ENCODE measurements at places on chromosomes 13 and 19.

GRCh38 chr19:16895467-16896145, 6.8 kb downstream of the F2RL3 start:
- DNase-seq = no peak

DNA sequence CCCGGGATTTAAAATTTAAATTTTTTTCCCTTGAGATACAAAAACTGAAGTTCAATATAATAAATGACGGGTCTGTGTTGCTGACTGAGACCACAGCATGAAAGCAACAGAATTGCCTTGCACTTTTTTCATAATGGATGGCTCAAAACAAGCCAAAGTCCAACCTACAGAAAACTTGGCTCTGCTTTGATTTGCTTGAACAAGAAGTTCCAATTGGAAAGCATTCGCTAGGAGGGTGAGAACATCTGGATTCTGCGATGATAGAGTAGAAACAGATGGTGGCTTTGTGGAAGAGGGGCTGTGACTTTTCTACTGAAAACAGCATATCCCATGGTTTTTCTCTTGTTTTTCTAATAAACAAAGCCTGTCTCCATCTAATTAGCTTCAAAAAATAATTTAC, 46.4 kb downstream of the THSD1 start:
- no peak for DNase-seq

- no peak for DNase-seq
Observed at GRCh38 chr19:15379999-15380647, 536 bp upstream of the AKAP8 start.

DNA sequence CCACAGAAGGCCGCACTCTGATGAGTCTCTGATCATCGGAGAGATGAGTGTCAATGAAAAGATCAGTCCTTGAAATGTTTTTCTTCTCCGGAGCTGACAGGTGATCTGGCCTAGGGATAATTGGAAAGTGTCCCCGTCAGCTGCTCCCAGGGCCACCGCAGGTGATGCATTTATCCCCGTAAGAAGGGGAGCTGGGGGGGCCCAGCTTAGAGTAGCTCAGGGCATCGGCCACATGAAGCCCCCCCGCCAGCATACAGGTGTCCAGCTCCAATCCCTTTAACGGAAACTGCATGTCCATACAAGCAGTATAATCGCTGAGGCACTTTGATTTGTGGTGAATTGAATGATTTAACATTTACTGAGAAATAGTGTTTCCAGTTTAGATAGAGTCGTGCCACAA, 27.7 kb downstream of the ATP4B start:
- DNase-seq = no peak

DNA sequence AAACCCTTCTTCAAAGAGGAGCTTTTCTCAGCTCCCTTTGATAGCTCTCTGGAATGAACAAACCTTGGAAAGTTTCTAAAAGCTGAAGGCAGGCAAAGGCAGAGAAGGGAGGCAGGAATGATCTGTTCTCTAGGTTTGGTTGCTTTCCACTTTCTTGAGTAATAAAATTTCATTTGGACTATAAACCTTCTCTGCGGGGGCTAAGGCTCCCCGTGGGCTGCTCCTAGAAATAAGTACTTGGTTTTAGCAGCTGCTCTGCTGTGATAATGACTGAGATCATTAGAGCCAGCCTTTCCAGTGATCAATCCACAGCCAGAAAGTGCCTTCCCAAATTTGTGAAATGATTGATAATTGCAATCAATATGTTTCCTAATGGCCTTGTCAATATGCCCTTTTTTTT, 183.8 kb upstream of the HTR2A start:
- no peak for DNase-seq

DNA sequence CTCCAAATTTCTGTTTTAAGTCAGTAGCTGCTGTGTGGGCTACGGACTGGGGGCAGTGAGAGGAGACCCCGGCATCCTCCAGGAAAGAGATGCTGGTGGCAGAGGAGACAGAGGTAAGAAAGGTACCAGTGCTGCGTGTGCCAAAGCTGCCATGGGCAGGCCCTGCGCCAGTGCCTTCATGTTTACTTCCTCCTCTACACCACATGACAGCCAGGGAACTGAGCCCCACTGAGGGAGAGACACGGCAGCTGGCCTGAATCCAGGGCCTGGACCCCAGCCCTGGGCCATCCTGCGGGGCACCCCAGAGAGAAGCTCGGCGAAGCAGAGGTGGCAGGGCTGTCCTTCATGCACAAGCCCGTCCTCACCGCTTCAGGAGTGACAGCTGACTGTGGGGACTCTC, 22.7 kb upstream of the CCNP start:
- no peak for DNase-seq

DNA sequence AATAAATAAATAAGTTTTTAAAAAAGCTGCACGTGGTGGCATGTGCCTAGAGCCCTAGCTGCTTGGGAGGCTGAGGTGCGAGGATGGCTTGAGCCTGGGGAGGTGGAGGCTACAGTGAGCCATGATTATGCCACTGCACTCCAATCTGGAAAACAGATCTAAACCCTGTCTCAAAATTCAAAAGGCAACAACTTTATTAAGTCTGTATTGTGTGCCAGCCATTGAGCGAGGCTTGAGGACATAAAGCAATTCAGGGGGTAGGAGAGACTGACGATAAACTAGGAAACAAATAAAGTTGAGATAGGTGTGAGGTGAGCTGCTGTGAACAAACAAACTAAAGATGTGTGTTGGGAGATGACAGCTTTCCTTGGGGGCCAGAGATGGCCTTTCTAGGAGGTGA, 8.7 kb downstream of the CELF5 start:
- no peak for DNase-seq

DNA sequence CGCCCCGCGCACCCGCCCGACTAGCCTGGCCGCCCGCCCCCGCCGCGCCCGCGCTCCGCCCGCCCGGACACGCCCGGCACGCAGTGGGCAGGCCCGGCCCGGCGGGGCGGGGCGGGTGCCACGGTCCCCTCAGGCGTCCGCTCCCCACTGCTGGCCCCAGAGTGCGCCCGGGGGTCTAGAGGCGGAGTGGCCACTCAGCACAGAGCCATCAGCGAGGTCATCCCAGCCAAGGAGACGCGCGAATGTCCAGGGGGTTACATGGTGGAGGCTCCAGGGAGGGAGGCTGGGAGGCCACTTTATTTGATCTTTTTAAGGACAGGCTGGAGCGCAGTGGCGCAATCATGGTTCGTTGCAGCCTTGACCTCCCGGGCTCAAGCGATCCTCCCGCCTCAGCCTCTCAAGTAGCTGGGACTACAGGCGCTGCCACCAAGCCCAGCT, 236 bp upstream of the TINCR start:
- no peak for DNase-seq

GRCh38 chr13:75806117-75806516, 170.0 kb downstream of the LMO7 start:
- no peak for DNase-seq

GRCh38 chr13:113585896-113586295, 1.3 kb downstream of the TFDP1 start:
- DNase-seq = no peak
